ENCODE measurements at places on chromosomes 12 and 14.

DNA sequence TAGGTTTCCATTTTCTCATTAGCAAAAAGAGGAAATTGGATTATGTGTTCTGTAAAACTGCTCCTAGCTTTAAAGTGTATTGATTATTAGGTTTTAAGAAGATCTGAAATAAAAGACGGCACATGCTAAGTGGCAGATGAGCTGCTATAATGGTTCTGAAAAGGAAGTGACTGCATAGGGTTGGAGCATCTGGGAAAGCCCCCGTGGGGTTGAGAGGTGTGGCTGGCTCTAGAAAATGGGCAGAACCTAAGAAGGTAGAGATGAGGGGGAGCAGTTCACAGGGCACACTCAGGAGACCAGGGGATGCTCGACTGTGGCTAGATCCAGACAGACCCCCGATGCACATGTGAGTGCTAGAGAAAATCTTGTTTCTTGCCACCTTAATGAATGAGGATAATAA, 1.9 kb downstream of the IFNG-AS1 start:
- DNase-seq, result no peak

DNA sequence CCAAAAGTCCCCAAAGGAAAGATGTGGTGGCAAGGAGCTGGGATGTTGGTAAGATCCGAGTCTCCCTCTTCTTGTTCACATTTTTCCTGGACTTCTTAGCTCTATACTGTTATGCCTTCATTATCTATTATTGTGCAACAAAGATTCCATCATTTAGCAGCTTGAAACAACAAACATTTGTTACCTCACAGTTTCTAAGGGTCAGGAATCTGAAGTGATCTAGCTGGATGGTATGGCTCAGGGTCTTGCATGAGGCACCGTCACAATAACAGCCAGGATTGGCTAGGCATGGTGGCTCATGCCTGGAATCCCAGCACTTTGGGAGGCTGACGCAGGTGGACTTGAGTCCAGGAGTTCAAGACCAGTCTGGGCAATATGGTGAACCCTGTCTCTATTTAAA, 51.1 kb upstream of the KRAS start:
- DNase-seq, result no peak

DNA sequence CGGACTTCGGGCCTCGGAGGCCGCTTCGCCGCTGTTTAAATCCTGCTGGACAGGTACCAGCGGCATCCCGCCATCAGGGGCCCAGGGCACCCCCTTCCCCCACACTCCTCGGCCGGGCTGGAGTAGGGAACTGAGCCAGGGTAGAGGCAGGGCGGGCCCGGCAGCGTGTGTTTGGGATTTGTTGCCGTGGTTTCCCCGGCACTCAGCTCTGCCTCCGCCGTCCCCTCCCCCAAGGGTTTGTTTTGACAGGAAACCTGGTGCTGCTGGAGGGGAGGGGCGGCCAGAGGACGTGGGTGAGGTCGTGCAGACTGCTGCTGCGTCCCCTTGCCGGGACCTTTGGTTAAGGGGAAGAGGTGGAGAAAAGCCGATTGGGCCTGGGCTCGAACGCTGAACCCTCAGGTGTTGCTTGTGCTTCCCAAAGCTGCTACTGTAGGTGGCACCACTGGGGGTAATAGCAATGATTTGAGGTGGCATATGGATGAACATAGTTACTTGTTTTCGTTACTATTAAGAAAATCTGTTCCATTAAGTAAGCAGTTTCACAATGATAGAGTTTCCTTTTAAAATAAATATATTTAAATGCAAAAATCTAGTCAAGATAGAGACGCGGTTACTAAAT, 778 bp downstream of the TCP11L2 start:
- peak; percentile 76 for DNase-seq

GRCh38 chr12:41919526-41920261, 225.0 kb downstream of the GXYLT1 start:
- no peak for DNase-seq

DNA sequence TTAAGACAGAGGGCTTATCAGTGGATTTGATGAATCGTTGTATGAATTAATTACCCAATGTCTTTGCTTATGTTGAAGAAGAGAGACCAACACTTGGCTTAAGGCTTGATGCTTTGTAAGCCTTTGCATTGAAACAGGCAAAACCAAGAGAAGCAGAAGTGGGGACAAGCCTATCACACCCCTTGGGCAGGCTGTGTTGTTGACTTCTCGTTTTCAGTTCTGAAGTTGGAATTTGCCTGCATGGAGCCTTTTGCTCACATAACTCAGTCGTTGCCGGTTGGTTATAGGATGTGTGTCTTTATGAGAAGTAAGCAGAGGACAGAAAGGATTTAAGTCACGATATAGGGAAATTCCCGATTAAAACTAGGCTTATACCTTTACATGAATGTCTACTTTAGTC, 94.7 kb downstream of the CCDC92 start:
- no peak for DNase-seq

All from HT-29 (cell line).